ENCODE measurements at places on chromosomes 5 and 9. TPM values are rescaled to one million over a fixed set of nuclear protein-coding genes. Genes with fewer than 3 reads are reported as not detected.

The ACTBL2 gene
- not detected for total RNA-seq

The ZDHHC11 gene
- 4.5 TPM for total RNA-seq

The ZFAND5 gene
- total RNA-seq: 91.0 TPM

The SRA1 gene
- 60.7 TPM for total RNA-seq

The PCDHGB3 gene
- total RNA-seq: 0.18 TPM

The SVEP1 gene
- not detected for total RNA-seq

The CYFIP2 gene
- total RNA-seq: 259 TPM

- H3K36me3 ChIP-seq: no peaks in the 10 kb centered on the region
- no peak for DNase-seq
- no peak overlapping the region for H3K27ac ChIP-seq
Observed at GRCh38 chr5:2921176-2921575, 169.7 kb upstream of the IRX2 start.

DNA sequence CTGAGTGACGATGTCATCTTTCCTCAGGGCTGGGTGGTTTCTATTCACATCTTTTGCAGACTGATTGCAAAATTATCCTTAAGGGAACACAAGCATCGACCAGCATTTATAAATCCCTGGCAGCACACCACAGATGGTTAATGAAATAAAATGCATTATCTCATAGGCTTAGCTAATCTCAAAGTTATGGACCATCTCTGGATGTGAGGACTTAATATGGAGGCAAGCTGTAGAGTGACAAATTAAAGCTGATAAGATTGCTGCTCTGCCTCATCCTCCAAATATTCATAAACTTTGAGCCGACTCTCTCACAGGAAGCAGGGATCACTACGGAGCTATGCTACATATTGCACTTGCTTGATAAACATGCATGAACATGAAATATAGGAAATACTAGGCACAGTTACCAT is 663.2 kb upstream of the RGMB start:
- no peak for DNase-seq
- H3K36me3 ChIP-seq: no peaks in the 10 kb centered on the region
- no peak overlapping the region for H3K27ac ChIP-seq
- H3K4me1 ChIP-seq: no peaks in the 10 kb centered on the region

DNA sequence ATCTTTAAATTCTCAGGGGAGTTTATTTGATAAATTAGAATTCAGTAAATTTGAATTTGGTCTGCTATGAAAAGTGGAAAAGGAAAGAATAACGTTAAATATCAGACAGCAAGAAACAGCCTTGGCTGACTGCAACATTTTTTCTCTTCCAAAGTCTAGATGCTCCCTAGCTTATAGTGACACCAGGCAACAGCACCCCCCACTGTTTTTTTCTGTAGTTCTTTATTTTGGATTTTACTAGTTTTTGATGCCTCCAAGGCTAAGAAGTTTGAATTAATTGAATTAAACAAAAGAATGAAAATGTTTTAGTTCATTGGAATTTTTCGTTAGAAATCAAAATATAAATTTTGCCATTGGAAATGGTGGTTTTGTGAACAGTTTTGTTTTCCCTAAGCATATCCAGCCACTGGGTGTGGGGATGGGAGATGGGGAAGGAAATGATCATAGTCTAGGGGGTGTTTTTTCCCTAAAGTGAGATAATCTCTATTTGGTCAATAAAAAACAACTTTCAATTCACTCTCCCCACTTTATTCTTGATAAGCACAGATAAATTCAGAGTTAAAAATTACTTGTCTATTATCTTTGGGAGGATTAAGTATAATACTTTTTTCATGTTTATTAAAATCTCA is 199.3 kb upstream of the CD180 start:
- no peaks in the 10 kb centered on the region for H3K36me3 ChIP-seq
- no peak overlapping the region for H3K4me3 ChIP-seq
- DNase-seq: no peak
- no peak overlapping the region for H3K27ac ChIP-seq
- H3K27me3 ChIP-seq: no peaks in the 10 kb centered on the region

GRCh38 chr5:142547445-142548380 is 138.2 kb downstream of the FGF1 start:
- DNase-seq: no peak
- H3K36me3 ChIP-seq: no peaks in the 10 kb centered on the region
- peaks cover 5% of the 10 kb centered on the region for H3K27me3 ChIP-seq

- no peaks in the 10 kb centered on the region for H3K27me3 ChIP-seq
- no peak overlapping the region for H3K27ac ChIP-seq
- no peak overlapping the region for H3K4me3 ChIP-seq
- H3K36me3 ChIP-seq: no peaks in the 10 kb centered on the region
- no peaks in the 10 kb centered on the region for H3K4me1 ChIP-seq
Observed at GRCh38 chr5:145682197-145682899, 152.8 kb downstream of the PRELID2 start.

DNA sequence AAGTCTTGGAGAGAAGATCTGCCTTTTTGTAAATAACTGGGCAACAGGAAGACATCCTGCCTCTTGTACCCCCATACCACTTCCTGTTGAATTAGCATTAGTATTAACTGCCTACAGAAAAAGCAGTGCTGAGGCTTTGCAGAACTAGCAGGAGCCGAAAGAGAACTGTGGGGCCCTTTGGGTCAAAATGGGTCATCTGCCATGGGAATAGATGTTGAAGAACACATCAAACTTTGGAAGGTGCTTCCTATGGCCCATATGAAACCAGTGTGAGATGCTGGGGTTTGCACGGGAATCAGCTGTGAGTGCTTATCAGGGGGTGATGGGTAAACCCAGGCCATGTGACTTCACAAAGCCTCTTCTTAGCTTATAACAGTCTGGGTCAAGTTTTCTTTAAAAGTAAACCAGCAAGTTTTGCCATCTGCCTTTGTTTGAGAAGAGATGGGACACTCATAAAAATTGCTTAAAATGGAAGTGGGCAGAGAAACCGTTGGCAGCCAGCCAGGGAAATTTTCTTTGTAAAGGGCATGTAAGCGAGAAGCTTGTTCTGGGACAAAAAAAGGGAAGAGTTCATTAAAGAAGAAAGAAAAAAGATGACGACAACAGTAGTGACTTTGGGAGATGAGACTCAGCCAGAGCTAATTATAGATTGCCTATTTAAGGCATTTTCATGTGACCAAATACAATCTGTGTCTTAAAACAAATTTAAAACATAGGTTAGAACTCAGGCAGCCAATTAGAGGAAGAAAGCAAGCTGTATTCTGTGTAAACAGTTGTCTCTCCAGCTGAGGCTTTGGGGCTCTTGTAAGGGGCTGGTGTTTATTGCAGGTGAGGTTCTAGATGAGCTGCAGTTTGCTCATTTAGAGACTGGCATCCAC is 4.4 kb downstream of the SLC25A25 start:
- no peaks in the 10 kb centered on the region for H3K27me3 ChIP-seq
- H3K4me3 ChIP-seq: peak overlapping the region; percentile 48
- DNase-seq: peak; percentile 56
- peaks cover 46% of the 10 kb centered on the region for H3K4me1 ChIP-seq
- H3K36me3 ChIP-seq: no peaks in the 10 kb centered on the region

DNA sequence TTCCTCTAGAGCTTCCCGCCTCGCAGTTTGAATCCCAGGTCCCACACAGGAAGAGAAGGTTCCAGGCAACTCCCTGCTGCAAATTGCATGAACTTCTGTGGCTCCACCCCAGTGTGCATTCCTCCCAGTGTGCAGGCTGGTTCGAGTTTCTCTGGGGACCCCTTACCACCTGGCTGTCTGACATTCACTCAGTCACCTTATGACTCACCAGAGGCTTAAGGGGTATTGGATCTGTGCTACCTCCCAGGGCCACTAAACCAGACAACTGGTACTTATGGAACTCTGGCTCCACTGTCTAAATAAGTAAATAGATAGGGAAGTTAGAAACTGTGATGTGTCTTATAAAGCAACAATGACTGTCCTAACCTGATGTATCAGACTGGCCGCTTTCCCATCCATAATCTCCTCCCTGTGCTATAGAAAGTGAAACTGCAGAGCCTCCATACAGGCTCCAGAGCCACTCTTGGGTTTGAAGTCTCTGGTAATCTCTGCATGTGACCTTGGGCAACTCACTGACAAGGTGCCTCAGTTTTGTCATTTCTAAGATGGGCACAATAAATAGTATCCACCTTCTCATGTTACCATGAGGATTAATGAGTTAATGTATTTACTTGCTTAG is 720.6 kb downstream of the SEMA5A start:
- H3K36me3 ChIP-seq: no peaks in the 10 kb centered on the region
- H3K4me3 ChIP-seq: no peak overlapping the region
- DNase-seq: no peak
- no peaks in the 10 kb centered on the region for H3K4me1 ChIP-seq
- H3K27me3 ChIP-seq: no peaks in the 10 kb centered on the region
- H3K27ac ChIP-seq: no peak overlapping the region

- H3K4me3 ChIP-seq: no peak within 1 kb of the TSS
- H3K27ac ChIP-seq: no peak within 1 kb of the TSS
- H3K36me3 ChIP-seq: no peaks in the 10 kb centered on the region
- no peak for DNase-seq
Observed at GRCh38 chr5:55850839-55851674, at the start of gene IL31RA. TSS of gene IL31RA (plus strand) at chr5:55851357. CDS start at chr5:55851571, 214 bp downstream.

- DNase-seq: no peak
- H3K36me3 ChIP-seq: no peaks in the 10 kb centered on the region
- no peaks in the 10 kb centered on the region for H3K4me1 ChIP-seq
- H3K4me3 ChIP-seq: no peak overlapping the region
- no peak overlapping the region for H3K27ac ChIP-seq
- no peaks in the 10 kb centered on the region for H3K27me3 ChIP-seq
Observed at GRCh38 chr9:123584202-123585176, 228.5 kb downstream of the CRB2 start.

- DNase-seq: no peak
- no peak overlapping the region for H3K27ac ChIP-seq
- no peak overlapping the region for H3K4me3 ChIP-seq
- no peaks in the 10 kb centered on the region for H3K36me3 ChIP-seq
- H3K27me3 ChIP-seq: no peaks in the 10 kb centered on the region
- H3K4me1 ChIP-seq: no peaks in the 10 kb centered on the region
Observed at GRCh38 chr9:76873056-76873792, 32.7 kb downstream of the PRUNE2 start.

- no peaks in the 10 kb centered on the region for H3K27me3 ChIP-seq
- no peak overlapping the region for H3K4me3 ChIP-seq
- no peaks in the 10 kb centered on the region for H3K36me3 ChIP-seq
- no peak for DNase-seq
Observed at GRCh38 chr9:4461437-4461836, 28.8 kb upstream of the SLC1A1 start.

DNA sequence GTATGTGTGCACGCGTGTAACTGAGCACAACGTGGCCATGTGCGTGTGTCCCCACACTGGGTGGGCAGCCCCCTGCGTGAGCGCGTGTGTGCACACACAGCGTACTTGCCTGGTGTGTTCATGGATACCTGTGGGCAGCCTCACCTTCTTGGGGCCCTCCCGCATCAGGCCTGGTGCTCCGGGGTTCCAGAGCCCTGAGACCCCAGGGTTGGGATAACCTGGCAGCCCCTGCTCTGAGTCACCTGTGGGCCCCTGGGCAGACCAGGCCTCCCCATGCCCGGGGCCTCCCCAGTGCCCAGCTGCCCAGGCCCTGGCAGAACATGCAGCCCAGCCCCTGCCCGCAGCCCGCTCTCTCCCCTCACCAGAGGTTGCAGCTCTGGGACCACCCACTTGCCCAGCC is 25.2 kb downstream of the LHX3 start:
- DNase-seq: no peak
- no peaks in the 10 kb centered on the region for H3K27me3 ChIP-seq
- no peaks in the 10 kb centered on the region for H3K36me3 ChIP-seq
- no peaks in the 10 kb centered on the region for H3K4me1 ChIP-seq

- no peaks in the 10 kb centered on the region for H3K27me3 ChIP-seq
- peaks cover 51% of the 10 kb centered on the region for H3K4me1 ChIP-seq
- peak overlapping the region; percentile 76 for H3K4me3 ChIP-seq
- peaks cover 14% of the 10 kb centered on the region for H3K36me3 ChIP-seq
- peak; percentile 50 for DNase-seq
Observed at GRCh38 chr9:124869466-124869985, 7.6 kb downstream of the ARPC5L start.

DNA sequence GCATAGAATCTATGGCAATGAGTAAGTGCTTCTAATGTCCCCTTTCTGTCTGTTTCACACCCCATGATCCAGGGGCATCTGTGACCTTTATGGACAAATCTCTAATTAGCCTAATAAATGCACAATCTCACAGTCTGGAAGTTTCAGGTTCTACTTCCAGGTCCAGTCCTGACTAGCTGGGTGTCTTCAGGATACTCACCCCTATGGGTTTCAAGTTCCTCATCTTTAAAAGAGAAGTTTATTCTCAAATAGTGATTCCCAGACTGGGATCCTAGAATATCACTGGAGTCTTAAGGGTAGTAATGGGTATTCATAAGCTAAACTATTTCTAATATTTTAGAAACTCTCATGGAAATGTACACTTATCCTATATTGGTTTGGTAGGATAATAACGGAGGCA is 77.2 kb upstream of the ABCA1 start:
- H3K36me3 ChIP-seq: no peaks in the 10 kb centered on the region
- no peaks in the 10 kb centered on the region for H3K27me3 ChIP-seq
- H3K4me1 ChIP-seq: no peaks in the 10 kb centered on the region
- no peak for DNase-seq
- H3K27ac ChIP-seq: no peak overlapping the region
- H3K4me3 ChIP-seq: no peak overlapping the region

DNA sequence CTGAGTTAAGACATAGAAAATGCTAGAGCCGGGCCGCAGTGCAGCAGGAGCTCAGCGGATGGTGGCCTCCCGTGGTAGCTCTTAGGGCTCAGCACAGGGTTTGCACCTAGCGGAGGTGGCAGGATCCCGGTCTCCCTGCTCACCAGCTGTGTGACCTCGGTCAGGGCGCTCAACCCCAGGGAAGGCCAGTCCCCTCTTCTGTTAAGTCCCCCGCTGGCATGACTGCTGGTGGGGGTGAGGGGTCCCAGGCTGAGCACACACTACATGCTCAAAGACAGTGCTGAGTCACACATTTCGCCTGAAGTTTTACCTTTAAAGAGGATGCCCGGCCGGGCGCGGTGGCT is 39.0 kb downstream of the HRH2 start:
- no peak overlapping the region for H3K4me3 ChIP-seq
- DNase-seq: no peak
- H3K27ac ChIP-seq: no peak overlapping the region
- H3K27me3 ChIP-seq: no peaks in the 10 kb centered on the region
- H3K36me3 ChIP-seq: no peaks in the 10 kb centered on the region
- H3K4me1 ChIP-seq: peaks cover 15% of the 10 kb centered on the region
